ENCODE measurements at places on chromosomes 12 and 14.

DNA sequence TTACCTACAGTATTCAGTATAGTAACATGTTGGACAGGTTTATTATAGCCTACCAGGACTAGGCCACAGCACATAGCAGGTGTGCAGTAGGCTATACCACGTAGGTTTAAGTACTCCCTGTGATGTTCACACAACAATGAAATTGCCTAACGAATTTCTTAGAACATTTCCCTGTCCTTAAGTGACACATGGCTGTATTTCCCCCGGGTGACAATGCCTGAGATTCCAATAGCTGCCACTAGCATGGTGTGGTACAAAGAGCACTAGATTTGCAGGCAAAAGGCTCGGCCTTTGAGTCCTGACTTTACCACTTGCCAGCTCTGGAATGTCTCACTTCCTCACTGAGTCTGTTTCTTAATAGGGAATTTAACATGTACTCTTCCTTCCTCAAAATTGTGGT lies 19.7 kb downstream of the PTPN21 start:
- DNase-seq = no peak

DNA sequence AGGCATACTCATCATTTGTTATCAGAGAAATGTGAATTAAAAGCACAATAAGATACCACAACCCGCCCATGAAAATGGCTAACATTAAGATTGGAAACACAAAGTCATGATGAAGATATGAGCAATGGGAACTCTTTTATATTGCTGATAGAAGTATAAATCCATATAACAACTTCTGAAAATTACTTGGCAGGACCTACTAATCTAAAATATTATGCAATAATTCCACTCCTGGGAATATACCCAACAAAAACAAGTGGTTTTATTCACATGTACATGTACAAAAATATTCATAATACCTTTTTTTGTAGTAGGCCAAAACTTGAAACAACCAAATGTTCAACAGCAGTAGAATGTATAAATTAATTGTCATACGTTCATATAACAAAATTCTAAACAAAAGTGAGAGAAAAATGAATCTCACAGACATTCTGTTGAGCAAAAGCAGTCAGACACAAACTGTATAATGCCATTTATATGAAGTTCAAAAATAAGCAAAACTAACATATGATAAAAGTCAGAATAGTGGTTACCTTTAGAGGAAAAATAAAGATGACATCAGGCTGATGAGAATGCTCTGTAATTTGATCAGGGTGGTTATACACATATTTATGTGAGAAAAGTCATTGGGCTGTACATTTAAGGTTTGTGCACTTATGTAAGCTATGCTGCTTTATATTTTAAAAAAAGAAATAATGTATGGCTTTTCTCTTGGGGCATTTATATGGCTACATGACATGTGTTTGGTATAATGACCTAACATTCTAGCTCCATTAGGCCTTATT lies 309.2 kb upstream of the KITLG start:
- no peak for DNase-seq

DNA sequence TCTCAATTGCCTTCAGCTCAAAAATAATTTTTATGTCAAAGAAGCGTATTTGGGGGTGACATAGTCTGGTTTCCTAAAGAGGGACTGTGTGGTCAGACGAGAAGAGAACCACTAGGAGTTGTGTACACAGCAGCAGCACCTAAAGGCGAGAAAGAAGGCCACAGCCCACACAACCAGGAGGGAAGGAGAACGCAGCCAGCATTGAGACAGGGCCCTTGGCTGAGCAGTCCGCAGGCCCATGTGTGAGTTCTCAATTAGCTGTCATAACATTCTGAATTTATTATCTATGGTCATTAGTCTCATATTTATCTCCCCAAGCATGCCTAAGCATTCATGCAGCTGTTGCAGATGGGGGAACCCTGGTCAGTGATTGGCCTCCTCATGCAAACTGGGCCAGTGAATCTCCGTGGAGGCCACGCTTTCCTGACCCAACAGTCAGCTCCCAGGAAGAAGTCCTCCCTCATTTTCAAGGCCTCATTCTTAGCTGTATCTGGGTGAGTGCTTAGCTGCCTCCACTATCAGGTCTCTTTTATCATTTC lies 81.2 kb upstream of the ATF7IP start:
- DNase-seq = no peak

DNA sequence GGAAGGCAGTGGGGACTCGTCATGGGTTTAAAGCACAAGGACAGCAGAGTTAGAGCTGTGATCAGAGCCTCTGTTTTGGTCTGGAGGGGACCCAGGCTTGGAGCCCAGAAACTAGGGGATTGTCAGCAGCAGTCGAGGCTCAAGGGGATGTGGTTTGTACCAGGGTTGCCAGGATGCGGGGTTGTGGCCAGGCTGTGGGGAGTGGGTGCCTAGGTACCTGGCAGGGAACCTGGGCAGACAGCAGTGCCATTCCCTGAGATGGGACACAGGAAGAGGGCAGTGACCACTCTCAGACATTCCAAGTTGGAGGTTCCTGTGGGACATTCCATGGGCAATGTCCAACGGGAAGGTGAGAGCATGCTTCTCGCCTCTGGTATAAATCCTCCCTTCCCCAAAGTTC lies 222.3 kb downstream of the SLC41A2 start:
- DNase-seq = no peak

GRCh38 chr12:59698600-59698999 lies 102.8 kb downstream of the SLC16A7 start:
- DNase-seq = no peak

GRCh38 chr12:121580959-121581685 lies at the start of gene KDM2B:
Gene KDM2B, minus strand, starts transcription at chr12:121581023. Its CDS starts 112 bp downstream, at chr12:121580911.
- DNase-seq = no peak

DNA sequence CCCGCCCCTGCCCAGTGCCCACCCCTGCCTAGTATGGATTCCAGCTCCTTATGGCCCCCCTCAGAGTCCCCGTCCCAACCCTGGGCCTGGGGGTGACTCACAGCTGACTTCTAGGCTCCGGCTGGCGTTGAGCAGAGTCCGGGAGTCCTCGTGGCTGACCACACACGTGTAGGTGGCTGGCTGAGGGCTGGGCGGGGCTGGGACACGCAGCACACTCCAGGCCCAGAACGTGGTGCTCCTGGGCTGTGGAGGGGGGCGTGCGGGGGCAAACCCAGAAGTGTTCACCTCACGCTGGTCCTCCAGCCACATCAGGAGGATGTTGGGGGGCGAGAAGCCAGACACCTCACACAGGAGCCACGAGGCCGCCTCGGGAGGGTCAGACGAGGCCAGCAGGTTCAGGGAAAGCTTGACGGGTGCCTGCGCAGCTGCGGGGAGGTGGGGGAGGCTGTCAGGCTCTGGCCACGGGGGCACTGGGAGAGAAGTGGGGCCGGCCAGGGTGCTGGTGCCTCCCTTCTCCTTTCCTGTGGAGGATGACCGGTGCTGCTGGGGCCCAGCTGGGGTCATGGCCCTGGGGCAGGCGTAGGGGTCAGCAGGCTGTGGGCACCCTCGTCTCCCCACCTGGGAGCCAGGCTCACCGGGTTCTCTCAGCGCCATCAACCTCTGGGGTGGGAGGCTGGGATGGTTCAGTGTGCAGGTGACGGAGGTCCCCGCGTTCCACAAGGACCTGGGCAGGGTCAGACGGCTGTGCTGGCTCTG lies 314.1 kb downstream of the TMEM121 start:
- DNase-seq = no peak

- no peak for DNase-seq
Observed at GRCh38 chr12:23555825-23556207, 393.7 kb downstream of the SOX5 start.

GRCh38 chr14:72783741-72784140 lies 110.2 kb downstream of the DPF3 start:
- no peak for DNase-seq

DNA sequence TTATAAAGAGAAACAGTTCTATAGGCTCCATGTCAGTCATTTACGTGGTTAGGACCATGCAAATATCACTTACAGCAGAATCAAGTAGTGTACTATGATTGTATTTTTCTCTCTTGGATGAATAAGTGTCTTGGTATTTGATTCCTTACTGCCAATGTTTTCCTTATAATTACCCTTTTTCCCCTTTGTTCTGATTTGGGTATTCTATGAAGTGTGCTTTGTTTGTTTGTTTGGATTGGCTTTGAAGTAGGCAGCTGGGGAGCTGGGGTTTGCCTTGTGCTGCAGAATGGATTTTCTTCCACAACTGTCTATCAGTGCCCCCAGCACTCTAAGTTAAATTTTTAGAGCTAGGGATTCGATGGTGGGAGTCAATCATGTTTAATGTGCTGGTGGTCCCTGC lies 12.4 kb downstream of the TMEM120B start:
- DNase-seq = no peak

DNA sequence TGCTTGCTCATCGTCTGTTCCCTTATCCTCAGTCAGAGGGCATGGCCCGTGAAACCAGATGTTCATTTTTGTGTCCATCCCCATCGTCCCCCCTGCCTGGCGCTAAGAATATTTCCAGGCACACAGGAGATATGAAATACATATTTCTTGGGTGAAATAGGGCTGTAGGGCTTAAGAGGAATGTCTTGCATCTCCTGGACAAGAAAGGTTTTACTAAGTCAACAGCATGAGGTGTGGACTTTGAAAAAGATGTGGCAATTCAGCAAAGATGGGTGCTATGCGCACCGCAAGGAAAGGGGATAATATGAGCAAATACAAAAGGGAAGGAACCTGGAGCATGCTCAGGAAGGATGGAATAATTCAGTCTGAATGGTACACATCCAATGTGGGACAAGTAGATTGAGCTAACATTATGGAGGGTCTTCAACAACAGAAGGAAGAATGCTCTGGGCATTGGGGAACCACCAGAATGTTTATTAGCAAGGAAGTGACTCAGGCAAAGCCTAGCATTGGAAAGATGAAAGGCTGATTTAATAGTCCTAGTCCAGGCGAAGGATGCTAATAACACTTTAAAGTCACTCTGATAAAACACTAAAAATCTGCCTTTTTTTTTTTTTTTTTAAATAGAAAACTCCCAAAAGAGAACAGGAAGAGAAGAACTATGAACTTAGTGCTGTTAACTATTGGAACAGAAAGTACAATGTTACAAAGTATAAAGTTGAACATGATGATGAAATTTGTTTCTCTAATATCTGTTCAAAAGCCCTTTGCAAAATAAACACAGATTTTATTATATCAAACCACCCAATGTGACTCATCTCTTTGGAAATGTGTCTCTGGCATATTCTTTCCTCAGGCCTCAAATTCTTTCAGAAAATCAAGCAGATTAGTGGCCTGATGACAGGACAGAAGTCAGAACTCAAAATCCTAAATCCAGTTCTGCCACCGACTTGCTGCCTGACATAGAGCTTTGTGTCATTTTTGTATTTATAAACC lies 449.5 kb downstream of the BCAT1 start:
- no peak for DNase-seq

DNA sequence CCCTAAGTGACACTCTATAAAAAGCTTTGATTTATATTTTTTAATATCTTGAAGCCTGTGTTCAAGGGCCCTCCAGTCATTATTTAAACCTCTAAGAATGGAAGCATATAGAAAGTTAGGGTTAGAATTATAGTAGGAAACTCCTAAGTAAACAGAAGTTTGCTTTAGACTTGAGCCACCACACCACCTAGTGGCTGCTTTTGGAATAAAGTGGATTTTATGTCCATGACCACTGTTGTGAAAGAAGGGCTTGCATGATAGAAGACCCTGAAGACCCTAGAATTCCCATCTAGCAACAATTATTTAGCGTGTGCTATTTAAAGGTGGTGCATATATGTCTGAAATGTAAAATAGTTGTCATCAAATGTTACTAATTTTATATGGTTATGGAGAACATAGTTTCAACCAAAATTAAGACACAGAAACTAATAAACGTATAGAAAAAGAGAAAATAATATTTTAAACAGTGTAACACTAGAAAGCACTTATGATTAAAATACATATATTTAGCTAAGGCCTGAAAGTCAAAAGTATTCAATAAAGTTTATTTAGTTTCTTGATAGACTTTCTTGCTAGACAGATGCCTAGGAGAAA lies 21.3 kb downstream of the LRRIQ1 start:
- DNase-seq = no peak

DNA sequence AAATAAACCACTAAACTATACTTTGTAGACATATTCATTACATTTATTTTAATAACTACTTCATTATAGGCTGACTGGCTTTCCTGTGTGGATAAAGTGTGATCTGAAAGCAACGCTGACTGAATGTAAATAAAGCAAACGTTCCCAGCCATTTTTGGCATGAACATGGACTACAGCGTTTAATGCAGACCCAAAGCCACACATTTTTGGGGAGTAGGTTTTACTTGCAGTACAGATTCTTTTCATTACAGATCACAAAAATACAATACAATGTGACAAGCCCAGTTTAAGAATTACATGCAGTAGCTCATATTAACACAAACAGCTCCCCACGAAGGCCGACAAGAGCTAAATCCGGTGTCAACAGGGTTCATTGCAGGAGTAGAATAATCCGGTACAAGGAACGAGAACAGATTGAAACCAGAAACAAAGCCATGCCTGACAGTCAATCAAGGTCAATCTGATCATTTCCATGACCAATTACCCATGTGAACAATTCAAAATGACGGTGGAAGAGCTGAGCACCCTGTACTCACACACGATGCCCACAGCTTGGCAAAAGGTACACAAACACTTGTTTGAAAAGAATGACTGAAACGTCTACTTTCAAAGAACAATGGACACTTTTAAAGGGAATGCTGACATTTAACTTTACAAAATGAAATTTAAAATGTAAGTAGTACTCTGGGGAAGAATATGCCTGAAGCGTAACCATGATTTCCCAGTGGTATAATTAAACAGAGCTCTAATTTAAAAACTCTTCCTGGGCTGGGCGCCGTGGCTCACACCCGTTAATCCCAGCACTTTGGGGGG lies 5.3 kb downstream of the BAG5 start:
- DNase-seq = no peak

DNA sequence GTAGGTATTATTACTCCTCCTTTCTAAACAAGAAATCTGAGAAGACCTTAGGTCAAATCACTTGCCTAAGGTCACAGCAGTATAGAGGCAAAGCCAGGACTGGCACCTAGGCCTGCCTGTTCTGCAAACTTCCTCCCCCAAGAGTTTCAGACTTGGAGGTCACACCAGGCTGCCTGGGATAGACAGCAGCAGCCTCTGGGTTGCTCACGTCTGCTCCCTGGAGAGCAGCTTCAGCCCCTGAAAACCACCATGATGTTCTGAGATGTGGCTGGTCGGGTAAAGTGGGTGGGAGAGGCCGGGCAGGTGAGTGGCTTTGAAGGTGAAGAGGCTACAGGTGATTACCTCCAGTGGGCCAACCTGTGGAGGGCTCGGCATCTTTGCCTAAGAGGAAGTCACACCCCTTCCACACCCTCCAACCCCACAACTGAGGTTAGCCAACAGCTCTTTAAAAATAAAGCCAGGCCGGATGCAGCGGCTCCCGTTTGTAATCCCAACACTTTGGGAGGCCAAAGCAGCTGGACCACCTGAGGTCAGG lies 37.0 kb upstream of the PNMA1 start:
- no peak for DNase-seq

DNA sequence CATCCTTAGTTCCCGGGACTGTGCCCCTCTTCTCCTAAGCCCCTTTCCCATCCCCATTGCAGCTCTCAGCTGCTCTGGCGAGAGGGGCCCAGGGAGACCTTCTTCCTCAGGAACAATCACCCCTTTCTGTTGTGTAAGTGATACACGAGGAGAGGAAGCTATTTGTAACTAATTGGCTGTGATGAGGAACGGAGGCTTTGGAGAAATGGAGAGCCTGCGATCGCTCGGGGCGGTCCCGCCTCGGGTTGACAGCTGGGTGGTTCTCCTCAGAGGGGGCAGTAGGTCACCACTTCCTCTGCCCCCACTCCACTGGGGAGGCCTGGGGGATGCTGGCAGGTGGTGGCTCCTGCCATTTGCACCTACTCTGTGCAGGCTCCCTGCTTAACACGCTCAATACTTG lies 6.6 kb upstream of the PGF start:
- no peak for DNase-seq

- DNase-seq = no peak
Observed at GRCh38 chr12:508795-509194, 49.1 kb downstream of the B4GALNT3 start.

All from activated CD4-positive, CD25-positive, alpha-beta regulatory T cell (primary cell).